Osteocyte (in vitro differentiated cells): ENCODE measurements at places on chromosomes 6 and 20. TPM values are rescaled to one million over a fixed set of nuclear protein-coding genes. Genes with fewer than 3 reads are reported as not detected.
A peak's percentile ranks its signal among the peaks of the same experiment; 100 is the strongest.

GRCh38 chr6:24356310-24356973 is 1.4 kb downstream of the DCDC2 start:
- H3K4me1 ChIP-seq: peaks cover 8% of the 10 kb centered on the region
- H3K36me3 ChIP-seq: no peaks in the 10 kb centered on the region
- peaks cover 42% of the 10 kb centered on the region for H3K27me3 ChIP-seq
- no peak for DNase-seq

DNA sequence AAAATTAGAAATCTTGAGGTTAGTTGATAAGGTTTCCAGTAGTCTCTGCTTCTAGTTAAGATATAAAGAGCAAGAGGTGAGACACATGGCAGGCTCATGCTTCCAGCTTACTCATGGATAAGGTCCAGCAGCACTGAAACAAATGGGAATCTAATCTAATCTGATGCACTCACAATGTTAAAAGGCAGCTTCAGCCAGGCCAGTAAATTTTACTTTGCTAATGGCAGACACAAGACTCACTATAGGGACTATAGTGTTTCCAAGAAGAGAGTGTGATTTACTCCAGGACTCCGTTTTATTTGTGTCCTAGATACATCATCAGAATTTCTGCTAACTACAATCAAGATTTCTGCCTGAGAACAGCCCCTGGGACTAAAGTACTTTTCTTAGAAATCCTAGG is 324.8 kb downstream of the SMOC2 start:
- H3K4me3 ChIP-seq: no peak overlapping the region
- H3K36me3 ChIP-seq: peaks cover 2% of the 10 kb centered on the region
- peaks cover 5% of the 10 kb centered on the region for H3K27me3 ChIP-seq
- H3K4me1 ChIP-seq: peaks cover 10% of the 10 kb centered on the region
- no peak for DNase-seq

HMGA1 gene
- 89.0 and 89.7 TPM in 2 replicates for total RNA-seq

DNA sequence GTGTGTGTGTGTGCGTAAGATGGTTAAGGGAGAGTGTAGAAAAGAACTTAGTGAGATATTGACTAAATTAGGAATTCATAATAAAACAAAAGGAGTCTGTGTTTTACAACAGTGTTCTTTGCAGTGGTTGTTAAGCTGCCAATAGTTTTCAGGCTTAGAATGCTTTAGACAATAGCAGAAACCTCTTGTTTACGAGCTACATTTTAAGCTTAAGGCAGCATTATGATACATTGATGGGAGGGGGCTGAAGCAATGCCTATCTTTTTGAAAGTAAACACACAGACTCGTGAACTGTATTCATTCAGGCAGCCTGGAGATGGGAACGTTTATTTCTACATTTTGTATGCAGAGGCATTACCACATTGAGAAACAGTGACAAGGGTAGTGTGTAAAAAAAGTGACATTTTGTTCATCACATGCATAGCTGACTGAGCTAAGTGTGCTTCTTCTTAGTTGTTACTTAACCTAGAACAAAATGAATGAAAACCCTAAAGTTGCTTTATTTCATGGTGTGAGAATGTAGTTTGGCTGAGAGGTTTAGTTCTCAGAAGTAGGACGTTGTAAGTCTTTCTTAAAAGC is 21.2 kb downstream of the CLVS2 start:
- peaks cover 8% of the 10 kb centered on the region for H3K27me3 ChIP-seq
- no peak overlapping the region for H3K4me3 ChIP-seq
- no peak for DNase-seq
- no peaks in the 10 kb centered on the region for H3K36me3 ChIP-seq

DNA sequence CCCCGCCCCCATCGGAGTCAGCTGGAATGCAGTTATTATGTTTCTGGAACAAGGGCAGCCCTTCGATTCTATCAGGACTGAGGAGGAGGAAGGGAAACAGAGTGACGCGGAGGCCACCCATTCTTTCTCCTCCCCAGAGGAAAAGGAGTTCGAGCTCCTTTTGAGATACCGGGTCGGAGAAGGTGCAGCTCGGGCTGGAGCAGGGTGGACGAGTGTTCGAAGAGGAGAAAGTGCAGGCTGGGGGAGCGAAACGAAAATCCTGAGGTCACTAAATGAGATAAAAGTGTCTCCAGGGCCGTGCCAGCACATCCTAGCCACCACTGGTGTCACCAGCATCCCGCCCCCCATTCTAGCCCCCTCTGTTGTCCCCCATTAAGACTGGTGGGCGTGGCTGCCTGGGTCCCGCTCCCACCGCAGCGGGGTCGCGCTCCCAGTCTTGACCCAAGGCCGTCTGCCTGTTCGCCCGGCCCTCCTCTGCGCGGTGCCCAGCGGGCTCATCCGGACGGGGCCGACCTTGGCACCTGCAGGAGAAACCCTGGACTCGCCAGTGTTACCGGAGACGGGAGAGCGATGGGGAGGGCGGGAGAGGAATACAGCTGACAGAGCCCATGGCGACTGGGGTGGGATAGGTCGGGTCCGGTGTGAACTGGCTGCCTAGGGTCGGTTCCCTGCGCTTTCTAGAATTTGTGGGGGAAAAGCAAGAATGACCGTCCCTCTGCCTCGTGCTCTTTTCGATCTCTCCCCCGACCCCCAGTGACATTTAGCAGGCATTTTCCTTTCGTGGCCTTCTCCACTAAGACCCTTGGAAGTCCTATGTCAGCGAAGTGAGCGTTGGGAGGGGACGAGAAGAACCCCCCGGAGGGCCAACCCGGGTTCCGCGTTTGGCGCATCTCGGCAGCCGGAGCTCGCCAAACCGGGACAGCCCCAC is 16.2 kb downstream of the FOXA2 start:
- peaks cover 92% of the 10 kb centered on the region for H3K27me3 ChIP-seq
- H3K4me1 ChIP-seq: no peaks in the 10 kb centered on the region

DNA sequence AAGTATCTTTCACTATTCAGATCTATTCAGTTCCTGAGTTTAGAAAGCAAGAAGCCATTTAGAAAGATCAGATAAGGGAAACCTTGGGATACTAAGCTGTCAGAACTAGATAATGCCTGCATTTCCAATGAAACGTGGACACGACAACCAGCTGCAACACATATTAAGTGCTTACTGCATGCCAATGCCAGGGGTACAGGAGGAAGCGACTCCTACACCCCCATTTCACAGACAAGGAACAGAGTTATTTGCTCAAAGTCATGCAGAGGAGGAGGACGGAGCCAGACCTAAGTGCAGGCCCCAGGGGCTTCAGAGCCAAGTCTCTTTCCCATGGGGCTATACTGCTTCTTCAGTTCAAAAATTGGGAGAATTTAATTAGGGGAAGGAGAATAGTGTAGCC is 62.4 kb downstream of the PREX1 start:
- H3K4me3 ChIP-seq: no peak overlapping the region
- DNase-seq: no peak
- H3K4me1 ChIP-seq: peaks cover 8% of the 10 kb centered on the region
- no peak overlapping the region for H3K27ac ChIP-seq

OR12D3 gene
- total RNA-seq: not detected in 2 replicates

- no peaks in the 10 kb centered on the region for H3K4me1 ChIP-seq
- no peak for DNase-seq
- no peaks in the 10 kb centered on the region for H3K36me3 ChIP-seq
These were observed 210.9 kb downstream of the SLC24A3 start for GRCh38 chr20:19423097-19423899.

DNA sequence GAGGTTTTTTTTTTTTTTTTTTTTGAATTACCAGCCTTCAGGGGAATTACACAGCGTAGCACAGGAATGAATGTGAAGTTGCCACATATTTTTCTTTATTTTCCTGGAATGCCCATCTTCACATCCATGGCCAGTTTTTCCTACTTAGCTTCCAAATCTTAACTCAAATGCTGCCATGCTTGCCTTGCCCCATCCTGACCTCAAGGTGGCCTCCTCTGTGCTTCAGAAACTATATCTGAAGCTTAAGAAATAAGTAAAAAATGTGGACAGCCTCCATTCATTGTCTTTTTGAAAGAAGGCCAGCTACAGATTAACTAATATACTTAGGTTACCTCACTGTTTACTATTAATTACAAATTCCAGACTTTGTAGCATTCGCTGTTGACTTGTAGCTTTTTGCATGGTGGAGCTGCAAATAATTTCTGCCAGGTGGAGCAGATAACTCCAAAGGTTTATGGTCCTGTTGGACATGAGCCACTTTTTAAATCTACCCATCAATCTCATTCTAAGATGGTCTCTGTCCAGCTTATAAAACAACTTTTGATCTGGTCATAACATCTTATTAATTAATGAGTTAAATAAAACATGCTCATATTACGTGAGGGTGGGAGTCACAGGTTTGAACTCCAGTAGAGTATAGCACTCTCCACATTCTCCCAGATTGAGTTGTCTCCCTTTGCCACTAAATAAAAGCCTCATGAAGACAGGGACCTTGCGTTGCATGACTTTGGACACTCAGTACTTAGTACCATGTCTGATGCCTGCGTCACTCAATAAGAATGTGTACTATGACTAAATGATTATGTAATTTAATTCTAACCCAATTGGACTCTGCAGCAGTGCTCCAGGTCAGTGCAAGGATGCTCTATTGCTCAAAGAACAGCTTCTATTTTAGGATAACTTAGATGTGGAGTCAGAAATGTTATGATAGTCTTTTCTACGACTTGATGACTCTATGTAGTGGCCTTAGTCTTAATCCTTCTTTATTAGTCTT is 678.6 kb upstream of the CITED2 start:
- DNase-seq: no peak
- H3K4me1 ChIP-seq: peaks cover 55% of the 10 kb centered on the region
- H3K27ac ChIP-seq: peak overlapping the region; percentile 43

DNA sequence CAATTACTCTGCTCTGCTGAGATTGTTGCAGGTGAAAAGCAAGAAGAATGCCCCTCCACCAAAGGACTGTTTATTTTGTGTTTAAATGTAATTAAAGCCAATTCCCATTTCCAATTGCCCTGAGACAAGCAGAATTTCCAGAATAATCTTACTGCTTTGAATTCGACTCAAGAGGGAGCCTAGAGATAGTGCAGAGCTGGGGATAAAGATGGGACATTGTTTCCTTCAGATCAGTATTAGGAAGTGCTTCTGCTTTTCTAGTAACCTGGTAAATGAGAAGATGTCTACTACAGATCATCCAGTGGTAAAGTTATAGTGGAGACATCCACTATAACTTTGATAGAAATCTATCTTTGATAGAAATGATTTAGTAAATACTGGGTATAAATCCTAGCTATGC is 326.9 kb downstream of the UBE3D start:
- DNase-seq: no peak
- peaks cover 9% of the 10 kb centered on the region for H3K4me1 ChIP-seq
- H3K36me3 ChIP-seq: no peaks in the 10 kb centered on the region

DNA sequence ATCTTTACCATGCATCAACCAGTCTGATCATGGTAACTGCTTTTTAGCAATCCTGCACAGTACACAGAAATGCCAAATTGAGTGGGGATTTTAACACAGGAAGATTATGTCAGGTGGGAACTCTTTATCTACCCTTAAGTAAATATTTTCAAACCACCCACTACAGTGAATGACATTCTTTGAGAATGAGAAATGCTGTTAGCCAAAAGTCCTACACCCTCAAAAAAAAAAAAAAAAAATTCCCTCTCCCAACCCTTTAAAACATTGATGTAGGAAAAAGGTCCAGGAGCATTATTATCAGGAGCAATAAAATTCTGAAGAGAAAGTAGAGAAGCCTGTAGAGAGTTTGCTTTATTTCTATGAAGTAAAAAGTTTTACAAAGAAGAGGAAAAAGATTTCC is 307.2 kb upstream of the THEMIS start:
- H3K36me3 ChIP-seq: peaks cover 12% of the 10 kb centered on the region
- H3K27ac ChIP-seq: peak overlapping the region; percentile 71
- H3K4me1 ChIP-seq: peaks cover 42% of the 10 kb centered on the region
- H3K27me3 ChIP-seq: no peaks in the 10 kb centered on the region
- no peak overlapping the region for H3K4me3 ChIP-seq
- DNase-seq: no peak

DNA sequence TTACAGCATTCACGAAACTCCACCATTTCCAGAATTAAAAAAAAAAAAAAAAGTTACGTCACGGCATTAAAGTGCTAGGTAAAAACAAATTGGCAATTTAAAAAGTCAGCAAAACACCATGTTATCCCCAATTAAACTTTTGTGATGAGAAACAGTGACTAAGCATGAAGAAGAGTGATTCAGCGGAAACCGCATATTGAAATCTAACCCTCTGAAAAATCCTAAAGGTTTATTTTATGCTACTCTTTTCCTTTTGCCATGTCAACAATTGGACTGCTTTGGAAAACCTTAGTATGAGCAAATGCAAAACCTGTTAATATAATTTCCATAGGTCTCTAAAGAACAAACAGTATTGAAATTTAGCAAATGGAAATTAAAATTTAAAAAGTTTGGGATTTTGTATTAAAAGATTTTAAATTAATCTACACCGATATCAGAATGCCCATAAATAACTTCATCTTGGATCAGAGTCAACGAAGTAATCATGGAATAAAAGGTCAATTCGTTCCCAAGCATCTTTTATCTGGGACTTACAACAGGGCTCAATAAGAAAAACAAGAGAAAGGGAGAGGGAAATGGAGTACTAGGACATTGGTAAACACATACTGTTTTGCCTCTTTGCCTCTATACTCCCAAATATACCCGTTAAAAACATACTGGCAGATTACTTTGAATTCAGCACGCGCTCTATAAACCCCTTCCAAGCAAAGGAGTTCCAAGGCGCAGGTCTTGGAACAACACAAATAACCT is 1.1 kb downstream of the FBXO30 start:
- peak overlapping the region; percentile 96 for H3K27ac ChIP-seq
- DNase-seq: no peak
- peaks cover 4% of the 10 kb centered on the region for H3K36me3 ChIP-seq
- peak overlapping the region; percentile 93 for H3K4me3 ChIP-seq

GRCh38 chr6:168152980-168153379 is 74.0 kb upstream of the FRMD1 start:
- no peak overlapping the region for H3K4me3 ChIP-seq
- no peaks in the 10 kb centered on the region for H3K27me3 ChIP-seq
- H3K36me3 ChIP-seq: no peaks in the 10 kb centered on the region
- no peak for DNase-seq
- peak overlapping the region; percentile 47 for H3K27ac ChIP-seq

ZNF311 gene
- total RNA-seq: 1.5 and 1.7 TPM in 2 replicates

SCP2D1 gene
- total RNA-seq: not detected in 2 replicates

CAGE1 gene
- total RNA-seq: 0.19 TPM in 1 of 2 replicates, not detected in the other

FAM184A gene
- 0.50 and 0.59 TPM in 2 replicates for total RNA-seq
